ENCODE measurements at places on chromosomes 1 and 21. TPM values are rescaled to one million over a fixed set of nuclear protein-coding genes. Genes with fewer than 3 reads are reported as not detected.

GRCh38 chr1:83994111-83994510 lies 4.8 kb downstream of the TTLL7 start:
- no peak for DNase-seq

DNA sequence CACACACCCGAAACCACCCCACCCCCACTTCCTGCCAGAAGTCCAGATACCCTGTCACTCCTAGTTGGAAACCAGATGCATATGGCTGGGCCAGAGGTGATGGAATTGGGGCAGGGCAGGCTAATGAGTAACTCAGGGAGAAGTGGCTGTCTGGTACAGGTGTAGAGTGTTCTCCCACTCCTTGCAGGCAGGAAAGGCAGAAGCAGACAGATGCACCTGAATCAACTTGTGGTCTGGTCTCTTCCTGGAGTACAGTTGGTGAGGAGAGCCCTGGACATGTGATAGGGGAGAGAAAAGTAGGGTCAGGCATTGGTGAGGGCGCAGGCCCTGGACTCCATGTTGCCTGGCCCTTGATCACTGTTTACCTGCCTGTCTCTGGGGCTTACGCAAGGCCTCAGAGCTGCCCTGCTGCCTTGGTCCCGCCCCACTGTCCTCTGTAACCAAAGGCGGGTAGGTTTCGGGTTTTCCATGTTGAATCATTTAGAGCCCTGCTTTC lies 2.5 kb downstream of the CGN start:
- no peak for DNase-seq

- no peak for DNase-seq
These were observed 144.1 kb downstream of the CDC42BPA start for GRCh38 chr1:227174164-227174563.

DNA sequence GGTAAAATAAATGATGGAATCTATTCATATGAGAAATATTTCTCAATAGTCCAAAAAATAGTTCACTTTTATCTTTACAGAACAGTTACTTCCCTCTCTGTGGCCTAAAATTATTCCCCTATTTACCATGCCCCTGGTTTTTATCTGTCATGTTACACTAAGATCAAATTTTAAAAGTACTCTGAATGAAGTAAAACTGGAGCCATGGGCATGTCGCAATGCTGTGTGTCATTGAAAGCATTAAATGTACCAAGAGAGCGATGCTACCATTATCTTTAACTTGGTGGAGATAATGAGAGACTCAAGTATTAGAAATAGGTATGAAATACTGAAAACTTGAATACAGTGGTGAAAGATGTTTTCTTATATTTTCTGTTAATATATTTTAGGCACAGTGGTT lies 146.2 kb downstream of the KCNT2 start:
- DNase-seq, result no peak

DNA sequence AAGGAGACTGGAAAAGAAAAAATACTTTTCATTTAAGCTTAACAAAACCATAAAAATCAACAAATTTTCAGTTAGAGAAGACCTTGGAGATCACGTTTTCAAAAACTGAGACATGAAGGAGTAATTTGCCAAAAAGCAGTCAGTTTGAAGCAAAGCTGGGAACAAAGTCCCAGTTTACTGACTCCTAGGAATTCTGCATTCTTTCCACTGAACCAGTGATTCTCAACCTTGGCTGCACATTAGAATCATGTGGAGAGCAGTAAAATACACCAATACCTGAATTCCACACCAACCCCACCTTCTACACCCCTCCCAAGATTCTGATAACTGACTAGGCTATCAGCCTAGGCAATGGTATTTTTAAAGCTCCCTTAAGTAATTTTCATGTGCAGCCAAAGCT lies 73.5 kb downstream of the PRPF38A start:
- DNase-seq, result no peak

- no peak for DNase-seq
These were observed 2.2 kb upstream of the TMEM51 start for GRCh38 chr1:15151377-15151806.

- no peak for DNase-seq
These were observed 111.2 kb upstream of the ZNF648 start for GRCh38 chr1:182172699-182173098.

DNA sequence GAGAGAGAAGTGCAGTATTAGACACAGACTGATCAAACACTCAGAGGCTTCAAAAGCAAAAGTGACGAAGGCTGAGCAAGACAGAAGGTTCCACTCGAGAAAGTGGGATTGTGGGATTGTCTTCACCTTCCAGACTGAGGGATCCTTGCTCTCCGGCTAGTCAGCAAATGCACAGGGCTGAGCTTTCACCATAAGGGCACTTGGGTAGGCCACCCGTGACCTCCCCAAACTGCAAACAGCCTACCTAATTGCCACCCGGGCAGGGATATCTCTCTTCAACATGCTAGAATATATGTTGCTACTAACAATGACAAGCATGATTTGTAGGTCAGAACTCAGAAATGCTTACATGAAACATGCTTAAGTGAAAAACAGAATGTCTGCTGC lies 35.3 kb upstream of the RIPK4 start:
- DNase-seq, result no peak

- DNase-seq, result no peak
These were observed 122.5 kb upstream of the NCAM2 start for GRCh38 chr21:20875742-20876141.

- DNase-seq, result no peak
These were observed 57.4 kb downstream of the MEGF6 start for GRCh38 chr1:3553940-3554223.

GRCh38 chr1:21673277-21673780 lies 4.2 kb upstream of the RAP1GAP start:
- peak; percentile 86 for DNase-seq

DNA sequence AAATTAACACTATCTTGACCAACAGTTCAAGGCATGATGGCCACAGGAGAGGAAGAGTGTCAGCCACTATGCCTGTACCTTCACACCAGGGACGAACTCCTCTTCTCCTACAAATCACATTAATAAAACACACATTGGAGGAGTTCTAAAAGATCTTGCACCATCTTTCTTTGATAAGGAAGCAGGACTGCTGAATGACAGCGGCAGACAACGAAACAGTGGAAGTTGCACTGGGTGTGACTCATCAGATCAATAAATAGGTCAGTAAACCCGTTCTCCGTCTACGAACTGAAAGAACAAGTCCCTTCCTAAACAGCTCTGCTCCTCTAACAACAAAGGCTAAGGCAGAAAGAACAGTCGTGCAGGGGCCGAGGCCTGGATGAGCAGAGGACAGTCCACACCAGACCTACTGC lies 23.1 kb downstream of the UBE2G2 start:
- DNase-seq, result no peak

GRCh38 chr1:227072991-227073390 lies 132.9 kb downstream of the COQ8A start:
- DNase-seq, result no peak

GRCh38 chr1:117638759-117639158 lies 32.9 kb downstream of the TENT5C start:
- no peak for DNase-seq

- DNase-seq, result no peak
These were observed 164.4 kb downstream of the PBX1 start for GRCh38 chr1:164723296-164723798.

GRCh38 chr1:215986401-215986800 lies 419.3 kb downstream of the KCTD3 start:
- DNase-seq, result no peak

GRCh38 chr1:174871886-174872285 lies 127.9 kb upstream of the CACYBP start:
- DNase-seq, result no peak

- DNase-seq, result no peak
These were observed 535.0 kb downstream of the AJAP1 start for GRCh38 chr1:5189384-5189783.

- no peak for DNase-seq
These were observed 2.1 kb downstream of the ERG start for GRCh38 chr21:38496224-38496623.

- no peak for DNase-seq
These were observed 41.7 kb downstream of the AZIN2 start for GRCh38 chr1:33122483-33123178.

Gene CD48
- total RNA-seq, result 2.0 TPM

Gene TNFRSF1B
- 19.0 TPM for total RNA-seq

Gene PRDM15
- 4.6 TPM for total RNA-seq

Gene IL12RB2
- total RNA-seq, result 0.41 TPM

Gene OLIG1
- total RNA-seq, result 0.89 TPM

Gene VWA1
- 20.5 TPM for total RNA-seq

Gene GBP1
- total RNA-seq, result 8.3 TPM

Gene NGF
- 4.9 TPM for total RNA-seq

Gene THEMIS2
- total RNA-seq, result 6.3 TPM

Gene OR14K1
- total RNA-seq, result not detected

Gene CASQ2
- 912 TPM for total RNA-seq
